ENCODE measurements at places on chromosomes 4 and X.

- DNase-seq: no peak
These were observed 276.3 kb upstream of the TACR3 start for GRCh38 chr4:103996064-103996463.

- no peak for DNase-seq
These were observed 85.0 kb downstream of the JAKMIP1 start for GRCh38 chr4:6115342-6115741.

GRCh38 chr4:154612472-154613414 lies at the start of gene FGG:
Gene FGG (minus strand): TSS chr4:154612656. CDS start chr4:154612609, 47 bp downstream.
- DNase-seq: no peak

DNA sequence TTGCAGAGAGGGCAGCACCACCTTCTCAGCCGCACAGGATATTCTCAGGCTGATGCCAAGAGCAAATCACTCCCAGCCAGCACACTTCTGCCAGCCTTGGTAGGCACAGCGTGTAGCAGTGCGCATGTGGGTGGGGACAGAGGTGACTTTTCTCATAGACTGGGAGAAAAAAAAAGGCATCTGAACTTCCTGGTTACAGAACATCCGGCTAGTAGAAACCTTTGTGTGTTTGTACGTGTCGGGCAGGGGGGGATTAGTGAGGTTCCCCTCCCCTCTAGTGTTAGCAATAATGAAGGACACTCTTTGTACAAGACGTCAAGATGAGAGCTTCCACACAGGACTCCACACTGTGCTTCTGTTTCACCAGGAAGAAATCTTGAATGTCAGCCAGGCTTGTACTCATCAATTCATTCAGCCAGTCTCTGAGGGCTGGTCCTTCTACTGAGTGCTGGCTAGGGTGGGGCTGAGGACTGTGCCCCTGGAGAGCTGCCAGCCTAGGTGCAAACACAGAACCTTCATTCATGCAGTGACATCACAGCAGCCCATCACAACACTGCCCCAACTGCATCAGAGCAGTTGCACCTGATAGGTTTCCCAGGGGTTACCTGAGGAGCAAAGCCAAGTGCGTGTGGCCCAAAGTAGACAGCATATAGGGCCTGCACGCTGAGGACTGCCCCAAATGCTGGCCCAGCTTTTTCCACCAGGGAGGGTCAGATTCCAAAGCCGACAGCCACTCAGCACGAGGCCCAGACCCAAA lies 34.7 kb downstream of the SLC25A5 start:
- peak; percentile 23 for DNase-seq

DNA sequence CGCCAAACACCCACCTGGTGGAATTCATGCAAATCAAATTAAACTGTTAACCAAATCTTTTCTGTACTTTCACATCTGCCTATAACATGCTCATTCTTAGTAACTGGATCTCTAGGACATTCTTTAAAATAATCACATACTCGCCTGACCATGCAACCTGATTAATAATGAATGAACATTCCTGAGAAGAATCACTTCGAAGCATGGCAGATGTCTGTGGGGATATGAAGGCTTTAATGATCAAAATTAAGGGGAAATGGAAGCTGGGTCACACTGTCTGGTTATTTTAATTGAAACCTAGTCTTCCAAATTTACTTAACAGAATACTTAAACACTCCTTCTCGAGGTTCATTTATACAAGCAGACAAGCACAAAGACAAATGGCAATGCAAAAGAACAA lies 44.2 kb downstream of the MID1 start:
- no peak for DNase-seq

DNA sequence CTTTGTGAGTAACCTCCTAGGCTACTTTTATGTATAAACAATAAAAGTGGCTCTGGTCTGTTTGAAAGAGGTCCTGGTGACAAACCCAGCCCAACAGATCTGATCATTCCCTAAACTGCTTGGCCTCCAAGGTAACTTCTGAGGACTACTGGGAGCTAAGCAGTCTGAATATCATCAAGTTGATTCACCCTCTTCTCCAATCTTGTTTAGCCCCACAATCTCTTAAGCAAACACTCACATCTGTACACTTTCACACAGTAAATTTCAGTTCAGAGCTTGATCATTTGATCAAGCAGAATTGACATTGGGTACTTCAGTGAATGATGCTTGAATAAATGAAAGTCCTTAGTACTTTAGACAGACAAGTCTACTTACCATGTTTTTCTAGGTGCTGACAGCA lies 74.7 kb downstream of the HCCS start:
- DNase-seq: no peak

- DNase-seq: no peak
These were observed 31.2 kb downstream of the TMEM31 start for GRCh38 chrX:103741879-103742278.

All from Daoy (cell line).